ENCODE measurements at places on chromosomes 16 and 17. TPM values are rescaled to one million over a fixed set of nuclear protein-coding genes. Genes with fewer than 3 reads are reported as not detected.
A peak's percentile ranks its signal among the peaks of the same experiment; 100 is the strongest.

DNA sequence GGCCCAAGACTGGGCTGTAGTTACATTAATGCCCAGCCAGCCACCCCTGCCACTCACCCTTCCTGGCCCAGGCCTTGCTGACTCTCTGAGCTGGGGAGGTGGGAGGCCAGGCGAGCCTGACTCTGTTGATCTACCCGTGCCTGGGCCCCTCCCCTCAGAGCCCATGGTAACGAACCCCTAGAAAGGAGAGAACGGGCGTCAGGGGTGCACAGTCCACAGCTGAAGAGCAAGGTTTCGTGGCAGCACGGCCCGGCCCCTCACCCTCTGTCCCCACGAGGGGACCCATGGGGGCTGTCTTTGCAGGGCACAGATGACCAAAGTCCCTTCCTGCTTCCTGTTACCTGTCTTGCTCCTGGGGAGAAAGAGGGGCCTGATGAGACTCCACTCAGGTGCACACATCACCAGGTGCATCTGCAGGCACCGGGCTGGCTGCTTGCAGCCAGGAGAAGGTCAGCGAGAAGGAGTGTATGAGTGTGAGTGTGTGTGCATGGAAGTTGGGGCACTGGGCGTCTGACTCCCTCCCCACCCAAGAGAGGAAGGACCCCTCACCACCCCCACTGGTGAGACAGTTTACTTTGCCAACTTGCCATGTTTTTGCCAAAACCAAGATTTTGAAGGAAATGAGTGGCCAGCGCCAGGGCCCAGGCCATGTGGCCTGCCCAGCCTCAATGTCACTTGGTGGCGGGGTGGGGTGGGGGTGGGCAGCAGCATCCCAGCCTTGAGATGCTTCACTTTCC is 359.1 kb downstream of the SEC14L1 start:
- DNase-seq: no peak

- no peak for DNase-seq
Measured at GRCh38 chr16:27269300-27270150, 953 bp upstream of the NSMCE1 start.

GRCh38 chr17:18889658-18890057 is 31.7 kb downstream of the PRPSAP2 start:
- peak; percentile 4 for DNase-seq

DNA sequence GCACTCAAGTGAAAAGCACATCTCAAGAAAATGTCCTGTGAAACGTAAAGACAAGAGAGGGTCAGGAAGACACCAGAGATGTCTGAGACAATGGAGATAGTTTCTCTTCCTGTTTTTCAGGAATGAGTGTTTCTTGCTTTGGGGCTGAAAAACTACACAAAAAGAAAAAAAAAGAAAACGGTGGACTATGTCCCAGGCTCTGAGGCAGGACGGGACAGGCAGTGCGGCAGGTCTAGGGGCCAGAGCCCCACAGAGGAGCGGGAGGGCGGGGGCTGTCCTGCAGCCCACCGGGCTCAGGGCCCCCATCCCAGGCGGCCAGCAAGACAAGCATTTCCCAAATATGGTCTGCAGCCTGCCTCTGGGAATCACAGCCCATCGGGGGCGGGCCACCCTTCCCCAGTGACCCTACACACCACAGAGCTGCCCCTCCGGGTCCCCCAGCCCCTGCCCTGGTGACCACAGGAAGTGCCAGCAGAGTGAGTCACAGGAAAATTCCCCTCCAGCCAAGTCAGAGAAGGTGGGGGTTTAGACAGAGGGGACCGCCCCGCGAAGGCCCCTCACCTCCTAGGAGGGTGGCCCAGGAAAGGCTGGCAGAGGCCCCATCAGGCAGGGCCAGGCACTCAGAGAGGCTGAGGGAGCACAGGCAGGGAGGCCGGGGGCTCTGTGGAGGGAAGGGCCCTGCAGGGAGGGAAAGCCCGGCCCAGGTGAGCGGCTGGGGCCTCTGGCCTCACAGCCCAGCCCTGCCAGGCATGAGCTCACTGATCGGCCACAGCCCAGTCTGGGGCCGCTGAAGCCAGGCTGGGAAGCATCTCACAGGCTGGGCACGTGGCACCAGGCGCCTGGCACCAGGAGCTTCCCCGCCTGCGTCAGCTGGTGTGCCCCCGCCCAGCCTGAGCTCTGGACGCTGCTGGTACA is 6.3 kb downstream of the BCAR1 start:
- peak; percentile 95 for DNase-seq

GRCh38 chr16:88533932-88534637 is 36.1 kb upstream of the ZC3H18 start:
- peak; percentile 69 for DNase-seq

DNA sequence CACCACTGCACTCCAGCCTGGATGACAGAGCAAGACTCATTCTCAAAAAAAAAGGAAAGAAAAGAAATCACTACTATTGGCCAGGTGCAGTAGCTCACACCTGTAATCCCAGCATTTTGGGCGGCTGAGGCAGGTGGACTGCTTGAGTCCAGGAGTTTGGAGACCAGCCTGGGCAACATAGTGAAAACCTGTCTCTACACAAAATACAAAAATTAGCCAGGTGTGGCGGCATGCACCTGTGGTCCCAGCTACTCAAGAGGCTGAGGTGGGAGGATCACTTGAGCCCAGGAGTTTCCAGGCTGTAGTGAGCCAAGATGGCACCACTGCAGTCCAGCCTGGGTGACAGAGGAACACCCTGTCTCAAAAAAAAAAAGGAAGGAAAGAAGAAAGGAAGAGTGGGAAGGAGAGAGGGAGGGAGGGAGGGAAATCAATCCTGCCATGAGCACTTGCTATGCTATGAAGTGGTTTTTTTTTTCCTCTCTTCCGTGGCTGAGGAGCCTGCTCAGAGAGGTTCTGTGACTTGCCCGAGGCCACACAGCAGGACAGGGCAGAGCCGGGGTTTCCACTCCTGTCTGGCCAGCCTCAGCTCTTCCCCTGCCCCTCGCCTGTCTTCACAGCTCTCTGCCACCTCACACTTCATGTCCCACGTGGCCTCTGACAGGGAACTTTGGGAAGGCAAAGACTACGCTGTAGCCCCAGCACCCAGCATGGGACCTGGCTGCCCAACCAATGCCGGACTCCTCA is 10.9 kb downstream of the GRIN2C start:
- no peak for DNase-seq

GRCh38 chr16:30147843-30148510 is 25.0 kb upstream of the MAPK3 start:
- DNase-seq: no peak

DNA sequence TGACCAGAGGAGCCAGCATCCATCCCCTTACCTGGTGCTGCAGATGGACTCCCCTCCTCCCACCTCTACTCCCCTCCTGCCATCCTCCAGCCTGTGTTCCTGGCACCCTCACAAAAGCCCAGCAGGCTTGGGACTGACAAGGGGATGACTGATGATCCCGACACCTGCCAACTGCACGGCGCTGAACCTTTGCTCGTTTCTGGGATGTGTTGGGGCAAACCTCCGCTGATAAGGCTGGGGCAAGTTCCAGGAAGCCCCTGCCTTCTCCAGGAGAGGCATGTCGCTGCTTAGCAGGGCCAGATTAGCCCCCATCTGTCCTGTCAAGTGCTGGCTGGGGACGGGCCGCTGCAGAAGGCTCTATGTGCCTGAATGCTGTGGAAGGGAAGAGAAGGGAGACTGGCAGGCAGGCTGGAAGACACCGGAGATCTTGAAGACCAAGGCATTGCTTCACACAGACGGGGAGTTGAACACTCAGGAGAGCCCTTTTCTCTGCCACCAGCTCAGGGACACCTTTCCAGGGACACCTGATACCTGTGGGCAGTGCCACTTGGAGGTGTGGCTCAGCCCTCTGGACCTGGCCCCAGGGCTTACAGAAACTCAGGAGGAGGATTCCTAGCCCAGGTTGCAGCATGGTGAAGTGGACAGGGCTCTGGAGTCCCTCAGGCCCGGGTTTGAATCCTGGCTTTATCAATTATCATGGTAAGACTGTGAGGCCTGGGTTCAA is 973 bp upstream of the KRT15 start:
- DNase-seq: no peak

Gene ATP2A1
- not detected for total RNA-seq

Gene TBC1D3
- total RNA-seq: not detected

Gene COL1A1
- 12.6 TPM for total RNA-seq

Data from dermis blood vessel endothelial cell (primary cell).